Right atrium auricular region (tissue), 2 donors: ENCODE measurements at places on chromosomes 16 and 17. TPM values are rescaled to one million over a fixed set of nuclear protein-coding genes. Genes with fewer than 3 reads are reported as not detected.
A peak's percentile ranks its signal among the peaks of the same experiment; 100 is the strongest.

The FBXL16 gene
- total RNA-seq = 1.7 TPM

The NPIPA2 gene
- total RNA-seq = 1.4 TPM

DNA sequence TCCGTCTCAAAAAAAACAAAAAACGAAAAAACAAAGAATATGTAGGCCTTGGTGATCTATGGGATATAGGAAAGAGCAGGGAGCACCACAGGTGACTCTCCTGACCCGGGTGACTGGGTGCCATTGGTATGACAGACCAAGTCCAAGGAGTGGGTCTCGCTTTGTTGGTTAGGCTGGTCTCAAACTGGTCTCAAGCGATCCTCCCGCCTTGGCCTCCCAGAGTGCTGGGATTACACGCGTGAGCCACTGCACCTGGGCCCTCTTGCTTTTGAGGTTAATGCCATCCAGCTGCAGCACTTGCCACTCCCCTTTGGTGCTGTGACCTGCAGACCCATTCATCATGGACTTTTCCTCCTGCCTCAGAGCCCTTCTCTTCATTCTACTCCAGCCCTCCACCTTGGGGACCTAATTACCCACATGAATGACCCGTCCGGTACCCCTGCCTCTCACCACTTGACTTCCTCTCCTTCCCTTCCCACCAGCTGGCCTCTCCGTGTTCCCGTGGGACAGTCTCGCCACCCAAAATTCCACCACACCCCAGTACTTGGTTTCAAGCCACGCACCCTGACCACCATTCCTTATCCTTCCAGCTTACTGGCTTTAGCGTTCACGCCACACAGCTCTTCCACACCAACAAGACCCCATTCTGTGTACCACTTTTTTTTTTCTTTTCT is 3.2 kb upstream of the UBE2G1 start:
- no peak for DNase-seq

DNA sequence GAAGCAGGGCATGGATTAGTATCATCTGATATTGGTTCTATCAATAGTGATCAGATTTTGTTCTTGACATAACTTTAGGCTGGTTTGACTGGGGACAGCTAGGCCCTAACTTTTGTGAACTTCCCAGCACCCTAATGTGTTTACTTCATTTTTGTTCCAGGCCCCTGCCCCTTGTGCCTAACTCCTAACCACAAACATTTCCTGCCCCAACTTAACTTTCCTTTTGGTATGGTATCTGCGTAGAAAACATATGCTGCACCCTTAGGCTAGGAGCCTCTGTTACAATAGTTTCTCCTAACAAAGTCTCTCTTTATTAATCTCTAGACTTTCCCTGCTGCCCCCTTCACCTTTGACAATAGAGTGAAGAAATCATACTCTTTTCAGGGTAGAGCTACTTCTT is 2.5 kb downstream of the ADPRM start:
- no peak for DNase-seq

The PHF12 gene
- 35.7 TPM for total RNA-seq

DNA sequence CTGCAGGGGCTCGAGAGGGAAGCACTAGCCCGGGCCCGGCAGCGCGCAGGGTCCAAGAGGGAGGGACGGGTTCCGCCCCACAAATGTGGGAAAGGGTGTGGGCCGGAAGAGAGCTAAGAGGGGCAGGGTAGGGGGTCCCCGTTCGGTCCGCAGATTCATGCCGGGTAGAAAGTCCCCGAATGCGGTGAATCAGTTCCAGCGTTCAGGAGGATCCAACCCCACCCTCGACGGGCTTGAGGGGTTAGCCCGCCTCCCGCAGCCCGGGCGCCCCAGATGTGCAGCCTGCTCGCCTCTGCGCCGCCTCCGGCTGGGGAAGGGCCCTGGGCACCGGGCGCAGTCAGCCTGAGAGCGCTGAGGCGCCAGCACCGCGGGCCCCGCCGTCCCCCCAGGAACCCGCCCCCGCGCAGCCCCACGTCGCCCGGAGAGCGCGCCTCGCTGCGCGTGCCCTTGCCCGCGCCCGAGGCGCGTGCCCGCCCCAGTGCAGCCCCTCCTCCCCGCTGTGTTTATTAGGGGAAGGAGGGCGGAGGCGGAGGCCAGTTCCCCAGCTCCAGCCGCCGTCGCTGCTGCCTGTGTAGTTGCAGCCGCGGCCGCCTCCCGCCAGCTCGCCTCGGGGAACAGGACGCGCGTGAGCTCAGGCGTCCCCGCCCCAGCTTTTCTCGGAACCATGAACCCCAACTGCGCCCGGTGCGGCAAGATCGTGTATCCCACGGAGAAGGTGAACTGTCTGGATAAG is at the start of gene LASP1:
Gene LASP1 (plus strand): TSS at position 533 of the 733 bp plus-strand sequence. CDS start 132 bp downstream, at position 665.
- DNase-seq = peak; percentile 90

The ZNF385C gene
- not detected for total RNA-seq

DNA sequence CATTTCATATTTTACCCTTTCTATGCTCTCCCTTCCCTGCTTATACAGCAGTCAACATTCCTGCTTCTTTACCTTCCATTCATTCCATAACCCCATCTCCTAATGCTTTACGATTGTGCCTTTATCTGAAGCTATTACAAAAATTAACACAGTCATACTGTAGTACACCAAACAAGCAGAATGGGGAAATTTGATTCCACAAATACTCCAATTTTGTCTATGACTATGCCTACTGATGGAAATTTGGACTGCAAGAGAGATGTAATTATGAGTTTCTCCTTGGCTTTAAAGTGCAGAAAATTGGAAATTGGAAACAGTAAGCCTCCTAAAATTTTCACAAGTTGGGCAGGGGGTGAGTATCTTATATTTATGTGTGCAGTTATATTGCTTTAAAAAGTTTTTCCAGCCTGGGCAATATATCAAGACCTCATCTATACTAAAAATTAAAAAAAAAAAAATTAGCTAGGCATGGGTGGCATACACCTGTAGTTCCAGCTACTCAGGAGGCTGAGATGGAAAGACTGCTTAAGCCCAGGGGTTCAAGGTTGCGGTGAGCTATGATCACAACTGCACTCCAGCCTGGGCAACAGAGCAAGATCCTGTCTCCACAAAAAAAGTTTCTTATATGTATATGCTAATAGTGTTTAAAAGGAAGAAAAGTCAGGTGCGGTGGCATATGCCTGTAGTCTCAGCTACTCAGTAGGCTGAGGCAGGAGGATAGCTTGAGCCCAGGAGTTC is 3.0 kb downstream of the APPBP2 start:
- no peak for DNase-seq

DNA sequence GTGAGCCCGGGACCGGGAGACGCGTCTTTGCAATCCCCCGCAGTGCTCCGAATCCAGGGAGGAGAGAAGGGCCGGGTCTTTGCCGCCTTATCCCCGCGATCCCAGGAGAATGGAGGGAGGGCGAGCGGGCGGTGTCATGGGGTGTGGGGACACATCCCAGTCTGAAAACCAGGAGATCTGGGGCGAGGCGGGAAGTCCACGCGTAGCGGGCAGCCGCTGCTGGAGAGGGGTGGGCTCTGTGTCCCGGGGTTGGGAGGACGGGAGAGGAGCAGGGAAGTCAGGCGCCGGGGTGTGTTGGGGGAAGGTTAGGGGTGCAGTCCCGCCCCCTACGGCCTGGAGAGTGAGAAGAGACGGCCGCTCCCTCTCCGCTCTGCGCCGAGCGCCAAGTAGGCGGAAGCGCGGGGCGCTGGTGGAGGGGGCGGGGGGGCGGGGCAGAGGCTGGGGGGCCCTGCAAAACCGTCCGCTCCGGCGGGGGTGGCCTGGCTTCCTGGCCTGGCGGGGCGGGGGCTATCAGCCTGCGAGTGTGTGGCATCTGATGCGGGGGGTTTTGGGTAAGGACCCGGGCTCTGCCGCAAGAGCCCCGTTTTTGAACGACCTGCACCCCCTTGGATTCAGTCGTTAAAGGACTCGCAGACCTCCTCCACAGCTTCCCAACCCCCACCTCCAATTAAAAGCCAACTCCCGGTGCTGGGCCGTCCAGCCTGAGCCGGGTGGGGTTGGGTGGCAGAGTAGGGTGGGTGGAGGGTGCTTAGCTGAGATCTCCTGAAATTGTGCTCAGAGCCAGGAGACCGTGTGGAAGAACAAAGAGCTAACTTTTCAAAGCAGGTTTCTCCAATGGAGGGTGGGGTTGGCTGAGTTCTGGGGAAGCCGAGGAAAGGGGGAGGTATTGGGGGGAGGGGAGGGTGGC is 654 bp downstream of the LASP1 start:
- DNase-seq = peak; percentile 75
